Stimulated activated CD8-positive, alpha-beta memory T cell treated with anti-CD3 and anti-CD28 coated beads, Interleukin-2, amount 100 ng/mL, for 48 hours (primary cell): ENCODE measurements at places on chromosomes 5 and 9.

DNA sequence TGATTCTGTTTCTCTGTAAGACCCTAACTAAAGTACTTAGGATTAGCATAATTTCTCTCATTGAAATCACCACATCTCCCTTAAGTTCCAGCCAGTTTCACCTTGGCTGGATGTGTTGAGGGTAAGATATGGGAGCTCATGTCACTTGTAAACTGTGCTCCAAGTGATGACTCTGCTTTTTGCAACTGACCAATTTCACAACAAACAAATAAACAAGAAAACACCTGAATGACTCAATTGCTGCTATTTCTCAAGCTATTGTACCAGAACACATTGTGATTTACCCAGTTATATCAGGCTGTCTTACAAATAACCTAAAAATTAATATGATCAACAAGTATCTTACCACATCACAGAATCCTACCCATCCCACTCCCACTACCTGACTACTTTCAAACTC lies 379.1 kb upstream of the KIF2A start:
- no peak for DNase-seq

DNA sequence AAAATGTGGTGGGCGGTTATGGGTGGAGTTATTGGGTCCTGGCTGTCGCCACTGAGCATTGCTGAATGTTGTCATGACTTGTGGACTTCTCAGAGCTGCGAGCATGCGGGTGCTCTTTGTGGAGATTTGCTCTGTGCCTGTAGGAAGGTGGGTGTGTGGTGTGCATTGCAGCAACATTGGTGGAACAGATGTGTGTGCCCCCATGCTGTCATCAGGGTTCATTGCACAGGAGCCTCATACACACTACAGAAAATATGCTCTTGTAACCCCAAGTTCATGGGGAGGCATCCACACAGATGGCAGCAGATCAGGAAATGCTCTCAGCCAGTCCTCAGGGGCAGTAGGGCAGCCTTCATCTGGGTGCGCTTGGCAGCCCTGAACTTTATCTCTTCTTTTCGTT lies 55.9 kb upstream of the PHF2 start:
- no peak for DNase-seq

DNA sequence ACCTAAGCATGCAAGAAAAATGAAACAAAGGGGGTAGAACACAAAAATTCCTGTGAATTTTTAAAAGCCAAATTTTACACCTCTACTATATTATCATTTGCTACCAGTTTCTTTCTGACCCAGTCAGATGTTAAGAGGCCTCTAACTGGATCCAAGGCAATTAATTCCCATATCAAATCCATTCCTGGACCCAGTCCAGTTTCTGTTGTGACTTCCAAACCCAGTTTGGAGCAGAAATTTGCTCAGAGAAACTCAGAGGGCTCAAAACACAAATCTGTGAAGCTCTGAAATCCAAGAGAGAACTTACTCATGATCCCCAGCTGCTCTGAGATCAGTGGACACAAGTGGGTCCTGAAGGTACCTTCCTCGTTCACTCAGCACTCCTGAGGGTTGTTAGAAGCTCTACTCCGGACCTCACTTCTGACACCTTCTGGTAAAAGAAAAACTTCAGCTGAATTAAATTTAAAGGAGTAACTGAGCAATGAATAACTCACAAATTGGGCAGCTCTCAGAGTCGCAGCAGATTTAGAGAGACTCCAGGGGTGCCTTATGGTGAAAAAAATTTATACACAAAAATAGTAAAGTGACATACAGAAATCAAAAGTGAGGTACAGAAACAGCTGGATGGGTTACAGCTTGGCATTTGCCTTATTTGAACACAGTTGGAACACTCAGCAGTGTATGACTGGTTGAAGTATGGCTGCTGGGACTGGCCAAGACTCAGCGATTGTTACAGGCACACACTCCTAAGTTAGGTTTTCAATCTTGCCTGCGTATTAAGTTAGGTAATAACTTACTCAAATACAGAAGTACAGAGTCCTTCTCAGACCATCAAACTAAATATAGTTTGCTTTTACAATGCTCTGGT lies 32.4 kb downstream of the INSL4 start:
- DNase-seq = no peak

- no peak for DNase-seq
These were observed 128.6 kb downstream of the MYO10 start for GRCh38 chr5:16807547-16807864.
